NCI-H1694 (cell line): ENCODE measurements at places on chromosomes 2 and 18.

DNA sequence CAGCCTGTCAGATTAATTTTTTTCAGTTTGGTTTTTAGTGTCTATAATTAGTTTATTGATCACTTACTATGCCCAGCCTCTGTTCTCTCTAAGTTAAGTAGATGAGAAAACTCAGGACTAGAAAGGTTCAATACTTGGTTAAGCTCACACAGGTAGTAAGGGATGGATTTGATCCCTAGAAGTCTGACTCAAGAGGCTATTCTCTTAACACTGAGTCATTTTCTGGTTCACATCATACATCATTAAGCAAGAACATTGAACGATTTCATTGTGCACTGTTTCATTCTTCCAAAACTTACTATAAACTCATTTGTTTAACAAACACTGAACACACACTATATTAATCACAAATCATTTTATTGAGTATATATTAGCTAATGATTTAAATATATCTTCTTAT lies 54.1 kb upstream of the SLC38A11 start:
- DNase-seq = no peak

DNA sequence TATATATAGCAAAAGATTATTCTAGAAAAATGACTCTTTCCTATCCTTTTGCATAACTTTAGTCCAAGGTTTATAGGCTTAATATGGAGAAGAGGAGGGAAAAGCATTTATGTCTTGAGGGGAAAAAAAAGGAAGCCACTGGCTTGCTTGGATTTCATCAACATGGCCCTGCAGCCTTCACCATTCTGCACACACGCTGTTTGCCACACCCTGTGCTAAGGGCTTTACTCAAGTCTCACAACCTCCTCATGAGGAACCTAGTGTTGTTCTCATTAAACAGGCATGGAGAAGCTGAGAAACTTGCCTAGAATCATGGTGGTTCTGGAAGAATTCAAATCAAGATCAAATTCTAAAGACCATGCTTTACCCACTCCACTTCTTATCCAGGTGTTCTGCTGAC lies 117.3 kb upstream of the TTC39C start:
- no peak for DNase-seq

DNA sequence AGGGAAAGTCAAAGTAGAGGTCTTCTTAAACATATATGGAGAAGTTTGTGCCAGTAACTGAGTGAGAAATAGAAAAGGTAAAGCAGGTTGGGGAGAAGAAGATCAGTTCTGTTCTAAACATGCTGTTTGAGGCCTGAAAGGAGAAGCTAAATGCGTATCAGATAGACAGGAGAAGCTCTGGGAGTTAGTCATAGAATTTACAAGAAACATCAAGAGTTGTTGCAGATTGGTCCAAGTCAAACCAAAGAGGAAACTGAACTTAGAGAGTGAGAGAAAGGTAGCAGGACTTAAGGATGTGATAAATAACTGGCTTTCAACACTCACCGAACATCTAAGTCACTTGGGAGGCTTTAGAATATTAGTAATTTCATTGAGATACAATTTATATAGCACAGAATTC lies 29.2 kb upstream of the CERS6 start:
- no peak for DNase-seq

DNA sequence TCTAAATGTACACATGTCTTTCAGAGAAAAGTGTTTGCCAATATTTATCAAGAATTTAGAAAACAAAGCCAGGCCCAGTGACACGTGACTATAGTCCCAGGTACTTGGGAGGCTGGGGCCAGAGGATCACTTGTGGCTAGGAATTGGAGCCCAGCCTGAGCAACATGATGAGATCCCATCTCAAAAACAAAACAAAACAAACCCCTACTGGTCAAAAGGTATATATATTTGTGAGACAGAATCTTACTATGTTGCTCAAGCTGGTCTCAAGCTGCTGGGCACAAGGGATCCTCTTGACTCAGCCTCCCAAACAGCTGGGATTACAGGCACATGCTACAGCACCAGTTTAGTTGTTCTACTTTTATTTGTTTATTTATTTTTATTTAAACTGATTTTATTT lies 79.2 kb downstream of the ZDBF2 start:
- DNase-seq = no peak

GRCh38 chr2:202822411-202822810 lies 49.2 kb downstream of the ICA1L start:
- no peak for DNase-seq

DNA sequence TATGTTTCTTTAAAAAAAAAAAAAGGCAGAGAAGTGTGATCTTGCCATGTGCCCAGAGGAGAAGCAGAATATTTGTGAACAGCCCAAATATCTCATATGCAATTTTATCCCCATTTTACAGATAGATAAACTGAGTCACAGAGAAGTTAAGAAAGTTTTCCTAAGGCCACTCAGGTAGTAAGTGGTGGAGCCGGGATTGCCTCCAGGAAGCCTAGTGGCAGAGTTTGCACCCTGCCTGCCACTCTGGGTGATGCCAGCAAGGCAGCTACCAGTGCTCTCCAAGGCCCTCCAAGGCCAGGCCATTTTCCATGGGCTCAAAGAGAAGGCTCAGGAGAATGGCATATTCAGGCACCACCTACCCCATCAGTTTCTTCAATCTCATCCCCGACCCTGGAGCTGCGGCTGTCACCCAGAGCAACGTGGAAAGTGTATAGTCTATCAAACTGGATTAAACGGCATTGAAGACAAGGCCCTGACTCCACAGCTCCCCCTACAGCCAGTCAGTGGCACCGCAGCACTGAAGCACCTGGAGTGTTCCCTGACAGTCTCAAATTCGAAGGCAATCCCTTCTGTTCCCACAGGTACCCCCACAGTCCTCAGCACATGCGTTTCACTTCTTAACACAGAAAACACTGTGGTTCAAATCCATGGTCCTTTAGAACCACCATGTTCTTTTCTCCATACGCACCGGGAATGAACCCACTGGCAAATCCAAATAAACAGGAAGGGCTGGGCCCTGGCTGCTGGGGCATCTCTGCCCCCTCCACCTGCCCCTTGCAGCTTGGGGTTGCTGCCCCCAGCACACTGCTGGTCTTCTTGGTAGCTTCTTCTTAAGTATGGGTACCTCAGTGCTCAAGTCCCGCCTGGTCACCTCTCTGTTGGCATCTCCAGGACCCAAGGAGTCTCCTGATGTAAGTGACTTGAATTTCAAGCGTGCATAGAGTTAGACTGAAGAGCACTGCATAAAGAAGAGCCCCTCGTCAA lies 175.3 kb downstream of the INHBB start:
- DNase-seq = peak; percentile 39

DNA sequence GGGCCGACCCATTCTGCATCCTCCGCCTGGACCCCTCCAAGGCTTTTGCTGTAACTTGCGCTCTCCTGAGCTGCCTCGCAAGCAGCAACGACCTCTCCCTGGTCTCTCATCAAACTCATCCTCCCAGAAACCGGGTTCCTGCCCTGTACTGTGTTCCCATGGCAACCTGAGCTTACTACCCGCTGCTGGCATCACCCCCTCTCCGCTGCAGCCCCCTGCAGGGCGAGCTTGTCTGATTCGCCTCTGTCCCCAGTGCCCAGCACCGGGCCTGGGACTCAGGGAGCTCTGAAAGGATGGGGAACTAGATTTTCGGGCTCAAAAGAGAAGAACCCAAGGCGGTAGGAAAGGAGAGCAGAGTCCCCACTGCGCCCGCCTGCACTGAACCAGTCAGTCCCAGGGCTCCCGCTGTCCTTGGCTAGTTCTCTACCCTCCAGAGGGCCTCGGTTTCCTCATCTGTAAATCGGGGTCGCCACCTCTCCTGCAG lies 463 bp downstream of the HS1BP3 start:
- peak; percentile 14 for DNase-seq

DNA sequence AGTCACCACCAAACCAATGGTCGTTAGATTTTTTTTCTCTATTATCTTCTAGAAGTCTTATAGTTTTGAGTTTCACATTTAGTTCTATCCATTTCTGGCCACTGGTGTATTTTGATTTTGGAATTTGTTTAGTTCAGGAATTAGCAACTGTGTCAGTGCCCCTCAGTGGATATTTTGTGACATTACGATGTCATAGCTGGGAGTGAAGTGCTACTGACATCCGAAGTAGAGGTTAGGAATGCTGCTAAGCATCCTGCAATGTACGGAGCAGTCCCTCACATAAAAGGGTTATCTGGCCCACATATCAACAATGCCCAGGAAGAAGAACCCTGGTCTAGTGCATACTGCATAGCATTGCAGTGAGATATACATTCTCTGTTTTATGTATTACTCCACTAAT lies 157.4 kb upstream of the RGPD4 start:
- DNase-seq = peak; percentile 30

DNA sequence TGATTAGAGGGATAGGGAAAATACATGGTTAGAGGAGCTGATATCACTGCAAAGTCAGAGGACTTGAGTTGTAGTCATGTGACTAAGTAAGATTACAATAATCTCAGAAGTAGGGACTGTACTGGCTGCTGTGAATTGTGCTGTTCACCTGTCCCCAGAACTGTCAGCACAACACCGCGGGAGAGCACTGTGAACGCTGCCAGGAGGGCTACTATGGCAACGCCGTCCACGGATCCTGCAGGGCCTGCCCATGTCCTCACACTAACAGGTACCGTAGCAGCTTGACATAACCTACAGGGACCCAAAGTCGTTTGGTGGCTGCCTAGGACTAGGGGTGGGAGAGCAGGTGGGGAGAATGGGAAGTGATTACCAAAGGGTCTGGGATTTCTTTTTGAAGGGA lies 132.8 kb upstream of the TTC39C start:
- DNase-seq = no peak

GRCh38 chr2:158837645-158838044 lies 42.5 kb downstream of the DAPL1 start:
- no peak for DNase-seq

GRCh38 chr18:54776282-54776977 lies 51.8 kb upstream of the RAB27B start:
- DNase-seq = no peak

- DNase-seq = no peak
These were observed 37.8 kb downstream of the VIT start for GRCh38 chr2:36734304-36734703.

- no peak for DNase-seq
These were observed 197.5 kb upstream of the NRP2 start for GRCh38 chr2:205484764-205485163.

GRCh38 chr2:177649568-177650518 lies 257.3 kb downstream of the AGPS start:
- DNase-seq = no peak

DNA sequence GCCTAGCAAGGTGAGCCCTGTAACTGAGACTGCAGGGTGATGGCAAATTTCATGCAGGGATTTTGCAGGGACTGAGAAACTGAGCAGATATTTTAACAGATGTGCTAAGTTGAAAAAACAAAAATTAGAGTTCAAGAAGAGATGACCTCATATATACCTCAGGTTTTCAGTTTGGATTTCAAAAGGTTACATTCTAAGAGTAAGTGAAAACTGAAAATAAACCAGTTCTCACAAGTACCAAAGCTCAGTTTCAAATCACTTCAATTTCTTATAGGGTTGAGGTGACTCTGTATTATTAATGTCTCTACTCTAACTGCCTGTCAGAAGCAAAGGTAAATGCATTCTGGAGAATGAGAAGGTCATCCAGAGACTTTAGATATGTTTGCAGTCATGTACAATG lies 237.4 kb upstream of the VRK2 start:
- DNase-seq = no peak

- no peak for DNase-seq
These were observed 105.6 kb downstream of the HNRNPLL start for GRCh38 chr2:38496927-38497669.

DNA sequence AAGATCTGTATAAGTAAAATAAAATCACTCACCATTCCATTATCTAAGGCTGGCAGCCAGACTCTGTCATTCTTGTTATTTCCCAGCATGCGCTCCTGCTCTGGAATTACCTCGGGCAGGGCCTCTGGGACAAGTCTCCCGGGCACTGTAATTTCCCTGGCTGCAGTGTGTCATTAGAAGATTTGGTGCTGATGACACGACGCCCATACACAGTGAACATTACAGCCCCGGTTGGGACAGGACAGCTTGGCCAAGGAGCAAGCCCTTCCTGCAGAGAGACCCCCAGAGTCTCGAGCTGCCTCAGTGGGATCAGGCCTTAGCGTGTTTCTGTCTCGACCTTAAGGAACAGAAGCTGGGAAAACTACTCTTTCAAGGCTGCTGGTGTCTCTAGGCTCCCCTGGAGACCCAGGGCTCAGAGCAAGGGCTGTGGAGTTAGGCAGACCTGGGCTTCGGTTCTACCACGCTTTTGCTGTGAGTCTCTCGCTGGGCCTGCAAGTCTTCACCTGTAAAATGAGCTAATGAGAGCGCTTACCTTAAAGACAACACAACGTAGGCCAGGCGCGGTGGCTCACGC lies 39.7 kb downstream of the SMAD7 start:
- no peak for DNase-seq

DNA sequence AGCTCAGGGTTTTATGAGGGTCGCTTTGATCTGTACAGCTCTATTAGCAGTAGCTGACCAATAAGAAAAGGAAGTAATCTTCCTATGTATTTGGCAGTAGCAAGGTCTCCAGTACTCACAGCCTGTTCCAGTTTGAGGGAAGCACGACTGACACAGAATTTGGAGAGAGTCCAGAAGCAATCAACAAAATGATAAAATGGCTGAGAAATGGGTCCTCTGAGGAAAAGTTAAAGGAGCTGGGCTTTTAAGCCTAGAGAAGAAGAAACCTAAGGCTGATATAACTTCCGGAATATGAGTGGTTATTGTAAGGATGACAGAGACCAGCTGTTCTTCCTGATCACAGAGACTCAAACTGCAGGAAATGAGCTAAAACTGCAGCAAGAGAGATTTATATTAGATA lies 382.8 kb downstream of the GPD2 start:
- DNase-seq = no peak

- DNase-seq = no peak
These were observed 15.9 kb upstream of the POMC start for GRCh38 chr2:25184254-25184653.

GRCh38 chr2:21453723-21454450 lies 330.1 kb downstream of the TDRD15 start:
- no peak for DNase-seq

DNA sequence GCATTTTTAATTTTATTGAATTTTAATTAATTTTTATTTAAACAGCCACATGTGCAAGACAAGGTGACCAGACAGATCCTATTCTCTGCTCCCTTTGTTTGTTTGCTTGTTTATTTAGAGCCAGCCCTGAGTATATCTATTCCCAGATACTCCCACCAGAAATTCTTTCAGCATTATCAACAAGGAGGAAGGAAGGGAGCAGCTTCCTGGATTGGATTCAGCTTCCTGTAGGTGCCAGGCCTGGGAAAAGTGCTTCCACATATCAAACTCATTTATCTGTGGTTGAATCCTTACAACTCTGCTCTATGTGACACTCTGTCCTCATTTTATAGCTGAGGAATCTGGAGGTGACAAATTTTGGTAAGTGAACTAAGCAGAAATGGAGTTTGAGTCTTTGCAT lies 60.5 kb upstream of the KLF7 start:
- no peak for DNase-seq

GRCh38 chr2:137199751-137200150 lies 434.4 kb downstream of the THSD7B start:
- DNase-seq = no peak
